ENCODE measurements at places on chromosomes 5 and 9.

GRCh38 chr5:132299917-132300316 is 5.7 kb downstream of the SLC22A4 start:
- H3K36me3 ChIP-seq = no peaks in the 10 kb centered on the region
- H3K27me3 ChIP-seq = peaks cover 13% of the 10 kb centered on the region
- DNase-seq = no peak
- H3K4me1 ChIP-seq = no peaks in the 10 kb centered on the region
- H3K4me3 ChIP-seq = no peak overlapping the region
- H3K27ac ChIP-seq = no peak overlapping the region

DNA sequence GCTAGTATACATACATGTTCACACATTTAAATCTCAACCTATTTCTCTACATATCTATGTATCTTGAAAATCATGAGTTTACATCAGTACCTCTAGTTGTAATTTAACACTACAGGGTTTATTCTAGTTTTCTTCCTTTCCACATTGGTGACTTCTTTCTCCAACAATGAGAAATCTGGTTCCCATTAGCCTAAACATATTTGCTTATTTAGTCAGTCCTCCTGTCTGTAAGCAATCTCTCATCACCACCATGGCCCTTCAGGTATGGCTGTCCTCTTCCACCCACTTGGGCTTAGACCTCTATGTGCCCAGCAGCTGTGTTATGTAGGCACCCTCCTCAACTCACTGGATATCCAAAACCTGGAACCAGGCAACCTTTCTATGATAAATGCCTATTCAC is 8.0 kb upstream of the SPATA31D1 start:
- no peak overlapping the region for H3K4me3 ChIP-seq
- no peaks in the 10 kb centered on the region for H3K27me3 ChIP-seq
- H3K36me3 ChIP-seq = no peaks in the 10 kb centered on the region
- no peak overlapping the region for H3K27ac ChIP-seq

DNA sequence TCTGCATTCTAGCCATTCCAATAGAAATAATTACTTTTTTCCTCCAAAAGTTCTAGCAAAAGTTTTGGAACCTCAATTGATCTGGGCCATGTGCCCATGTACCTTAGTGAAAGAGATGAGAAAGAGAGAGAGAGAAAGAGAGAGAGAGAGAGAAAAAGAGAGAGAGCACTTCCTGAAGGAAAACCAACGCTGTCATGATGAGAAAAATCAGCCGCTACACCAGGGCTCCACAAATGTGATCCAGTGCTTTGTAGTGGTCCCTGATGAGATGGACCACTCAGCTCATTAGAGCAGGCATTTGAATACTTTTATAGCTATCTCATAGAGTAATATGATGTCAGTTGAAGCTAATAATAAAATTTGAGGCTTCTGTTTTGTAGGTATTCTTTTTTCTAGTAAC is 7.7 kb upstream of the GAS1 start:
- no peak overlapping the region for H3K27ac ChIP-seq
- H3K4me3 ChIP-seq = no peak overlapping the region
- no peaks in the 10 kb centered on the region for H3K36me3 ChIP-seq
- H3K27me3 ChIP-seq = no peaks in the 10 kb centered on the region
- DNase-seq = no peak

DNA sequence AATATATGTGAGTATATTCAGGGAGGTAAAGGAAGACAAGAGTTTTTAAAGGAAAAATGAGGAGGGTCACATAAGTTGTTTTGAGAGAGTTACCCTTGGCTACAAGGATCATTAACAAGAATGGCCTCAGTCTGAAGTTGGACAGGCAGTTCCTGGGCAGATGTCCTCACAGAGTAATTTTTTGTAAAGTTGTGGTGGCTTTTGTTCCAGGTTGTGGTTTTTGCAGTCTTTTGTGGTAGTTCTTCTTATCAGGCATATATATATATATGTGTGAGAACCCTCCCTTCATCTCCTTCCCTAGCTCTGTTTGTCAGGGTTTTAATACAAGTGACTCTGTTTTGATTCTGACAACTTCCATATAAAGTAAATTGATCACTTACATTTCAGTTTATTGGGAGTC is 60.0 kb downstream of the CSNK1G3 start:
- H3K4me3 ChIP-seq = no peak overlapping the region
- no peaks in the 10 kb centered on the region for H3K4me1 ChIP-seq
- H3K27ac ChIP-seq = no peak overlapping the region
- no peaks in the 10 kb centered on the region for H3K36me3 ChIP-seq

DNA sequence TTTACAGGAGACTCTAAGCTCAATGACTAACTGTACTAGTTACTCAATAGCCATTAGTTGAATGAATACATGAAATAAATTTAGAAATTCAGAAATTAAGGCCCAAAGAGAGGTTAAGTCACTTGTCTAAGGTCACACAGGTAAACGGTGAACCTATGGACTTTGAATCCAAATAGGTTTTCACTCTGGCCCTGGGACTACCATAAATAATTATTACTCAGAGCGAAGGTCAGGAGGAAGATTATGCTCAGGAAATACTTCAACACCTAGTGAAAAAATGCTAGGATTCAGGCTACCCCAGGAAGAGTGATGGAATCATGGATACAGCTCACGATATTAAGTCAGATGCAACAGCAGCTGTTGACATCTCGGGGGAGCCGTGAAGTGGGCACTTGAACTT is 417.4 kb downstream of the GABRG2 start:
- no peak overlapping the region for H3K27ac ChIP-seq
- no peaks in the 10 kb centered on the region for H3K4me1 ChIP-seq
- no peaks in the 10 kb centered on the region for H3K36me3 ChIP-seq
- DNase-seq = no peak
- no peaks in the 10 kb centered on the region for H3K27me3 ChIP-seq
- no peak overlapping the region for H3K4me3 ChIP-seq

GRCh38 chr5:129377504-129377903 is 82.6 kb upstream of the ADAMTS19 start:
- DNase-seq = no peak
- no peak overlapping the region for H3K27ac ChIP-seq
- H3K36me3 ChIP-seq = no peaks in the 10 kb centered on the region
- H3K27me3 ChIP-seq = no peaks in the 10 kb centered on the region
- no peaks in the 10 kb centered on the region for H3K4me1 ChIP-seq

DNA sequence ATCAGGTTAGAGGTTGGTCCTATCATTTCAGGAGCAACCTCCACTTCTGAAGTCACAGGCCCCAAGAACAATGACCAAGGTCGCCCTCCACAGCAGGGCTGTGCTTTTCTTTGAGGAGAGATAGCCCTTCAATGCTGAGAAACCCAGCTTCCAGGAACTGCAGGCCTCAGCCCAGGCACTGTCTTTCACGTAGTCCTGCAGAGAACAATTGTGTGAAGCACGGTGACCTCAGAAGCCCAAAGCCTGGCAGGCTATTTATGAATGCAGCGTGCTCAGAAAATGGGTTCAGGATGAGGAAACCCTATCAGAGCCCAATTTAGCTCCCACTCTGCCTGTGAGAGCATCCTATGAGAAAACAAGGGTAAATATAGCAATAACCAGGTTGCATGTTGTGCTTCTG is 388.3 kb downstream of the PLK2 start:
- H3K27me3 ChIP-seq = no peaks in the 10 kb centered on the region
- H3K4me3 ChIP-seq = no peak overlapping the region
- H3K4me1 ChIP-seq = no peaks in the 10 kb centered on the region
- no peak for DNase-seq
- no peaks in the 10 kb centered on the region for H3K36me3 ChIP-seq
- H3K27ac ChIP-seq = no peak overlapping the region

GRCh38 chr9:27352457-27353165 is 55.7 kb upstream of the EQTN start:
- H3K4me1 ChIP-seq = peaks cover 4% of the 10 kb centered on the region
- H3K27ac ChIP-seq = no peak overlapping the region
- H3K36me3 ChIP-seq = peaks cover 2% of the 10 kb centered on the region
- H3K4me3 ChIP-seq = no peak overlapping the region

GRCh38 chr5:52673495-52673894 is 114.2 kb upstream of the ITGA1 start:
- no peak for DNase-seq
- no peaks in the 10 kb centered on the region for H3K27me3 ChIP-seq
- H3K27ac ChIP-seq = no peak overlapping the region

GRCh38 chr9:15572200-15572770 is 19.4 kb downstream of the CCDC171 start:
- H3K27ac ChIP-seq = no peak overlapping the region
- no peak for DNase-seq
- no peaks in the 10 kb centered on the region for H3K4me1 ChIP-seq
- H3K36me3 ChIP-seq = no peaks in the 10 kb centered on the region
- H3K4me3 ChIP-seq = no peak overlapping the region

DNA sequence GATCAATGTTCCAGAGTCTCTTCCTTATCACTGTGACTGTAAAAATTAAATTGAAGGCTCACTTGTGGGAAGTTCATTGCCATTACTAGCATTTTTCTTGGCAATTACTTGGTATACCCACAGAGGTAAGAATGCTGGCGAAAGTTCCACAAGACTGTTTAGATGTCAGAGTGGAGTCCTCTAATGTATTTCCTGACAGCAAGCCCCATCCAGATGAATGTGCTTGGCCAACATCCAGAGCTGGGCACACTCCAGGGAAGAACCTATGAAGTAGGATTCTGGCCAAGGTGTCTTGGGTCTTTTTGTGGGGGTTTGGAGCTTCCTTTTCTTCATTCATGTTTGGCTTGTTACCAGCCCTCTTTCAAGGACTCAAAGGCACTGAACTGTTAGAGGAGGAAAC is 473.6 kb downstream of the DMAC1 start:
- H3K27me3 ChIP-seq = no peaks in the 10 kb centered on the region
- no peaks in the 10 kb centered on the region for H3K4me1 ChIP-seq
- H3K27ac ChIP-seq = no peak overlapping the region
- H3K36me3 ChIP-seq = no peaks in the 10 kb centered on the region

GRCh38 chr5:144004146-144004545 is 166.3 kb downstream of the YIPF5 start:
- no peak for DNase-seq
- H3K27ac ChIP-seq = no peak overlapping the region
- H3K36me3 ChIP-seq = peaks cover 1% of the 10 kb centered on the region
- H3K4me3 ChIP-seq = no peak overlapping the region
- no peaks in the 10 kb centered on the region for H3K27me3 ChIP-seq

- no peaks in the 10 kb centered on the region for H3K27me3 ChIP-seq
- H3K36me3 ChIP-seq = no peaks in the 10 kb centered on the region
- no peaks in the 10 kb centered on the region for H3K4me1 ChIP-seq
- H3K4me3 ChIP-seq = no peak overlapping the region
Measured at GRCh38 chr5:159440235-159440634, 109.9 kb upstream of the IL12B start.

GRCh38 chr5:169431386-169431785 is 130.4 kb upstream of the SLIT3 start:
- 0 out of 2 replicates have a peak, but pooled peaks cover 3% of the 10 kb centered on the region for H3K4me1 ChIP-seq
- H3K27ac ChIP-seq = no peak overlapping the region
- H3K36me3 ChIP-seq = no peaks in the 10 kb centered on the region
- no peak for DNase-seq
- no peak overlapping the region for H3K4me3 ChIP-seq
- H3K27me3 ChIP-seq = no peaks in the 10 kb centered on the region

- no peaks in the 10 kb centered on the region for H3K27me3 ChIP-seq
- DNase-seq = no peak
- no peaks in the 10 kb centered on the region for H3K36me3 ChIP-seq
- H3K4me3 ChIP-seq = no peak overlapping the region
- H3K4me1 ChIP-seq = no peaks in the 10 kb centered on the region
Measured at GRCh38 chr9:22054076-22054475, 45.0 kb upstream of the CDKN2B start.

DNA sequence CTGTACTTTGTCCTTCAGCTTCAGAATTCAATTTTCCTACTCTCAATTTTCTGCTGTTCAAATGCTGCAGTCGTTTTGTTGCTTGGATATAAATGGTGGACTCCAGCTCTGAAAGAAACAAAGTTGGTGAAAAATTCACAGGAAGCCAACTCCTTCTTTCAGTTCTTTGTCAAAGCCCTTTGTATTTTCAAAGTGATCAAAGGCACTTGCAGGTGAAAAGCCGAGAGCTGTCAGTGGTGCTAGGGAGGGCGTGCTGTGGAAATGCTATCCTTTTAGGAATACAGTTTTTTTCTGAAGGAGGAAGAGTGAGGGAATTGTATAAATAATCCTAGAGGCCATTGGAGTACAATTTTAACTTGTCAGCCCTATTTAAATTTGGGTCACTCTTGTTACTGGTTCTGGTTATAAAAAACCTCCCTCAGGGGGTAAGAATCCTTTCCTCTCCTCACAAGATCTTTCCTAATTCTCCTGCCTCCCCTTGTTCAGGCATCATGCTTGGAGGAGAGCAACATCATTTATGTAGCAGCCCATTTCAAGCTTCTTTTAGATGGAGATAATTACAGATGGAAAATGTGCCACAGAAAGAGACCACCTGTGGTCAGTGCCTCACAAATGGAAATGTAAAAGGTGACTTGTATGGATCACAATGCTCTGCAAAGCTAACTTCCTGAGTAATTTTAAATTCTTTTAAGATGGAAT is 62.5 kb upstream of the GHR start:
- H3K36me3 ChIP-seq = no peaks in the 10 kb centered on the region
- peak; percentile 43 for DNase-seq
- H3K4me3 ChIP-seq = peak overlapping the region; percentile 27
- H3K27me3 ChIP-seq = no peaks in the 10 kb centered on the region
- H3K27ac ChIP-seq = no peak overlapping the region

GRCh38 chr5:135186662-135187522 is 152.9 kb upstream of the PITX1 start:
- peaks cover 7% of the 10 kb centered on the region for H3K27me3 ChIP-seq
- no peak overlapping the region for H3K4me3 ChIP-seq
- peaks cover 10% of the 10 kb centered on the region for H3K4me1 ChIP-seq
- H3K27ac ChIP-seq = no peak overlapping the region
- peak; percentile 34 for DNase-seq
- H3K36me3 ChIP-seq = no peaks in the 10 kb centered on the region

DNA sequence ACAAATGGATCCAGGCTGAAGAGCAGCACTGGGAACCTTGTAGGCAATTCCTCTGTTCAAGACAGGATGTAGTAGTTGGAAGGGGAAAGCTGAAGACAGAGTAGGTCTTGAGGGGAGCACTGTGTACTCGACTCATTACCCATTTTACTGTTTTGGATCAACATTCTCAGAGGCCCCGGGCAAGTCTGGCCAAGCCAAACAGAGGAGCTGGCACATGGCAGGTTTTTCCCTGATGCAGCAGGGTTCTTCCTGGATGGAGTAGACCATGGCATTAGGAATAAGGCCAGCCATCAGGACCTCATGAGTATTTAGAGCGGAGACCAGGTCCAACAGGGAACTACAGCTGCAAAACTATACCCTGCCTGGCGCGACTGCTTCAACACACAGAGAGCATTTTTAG is 4.4 kb downstream of the SVEP1 start:
- no peak overlapping the region for H3K4me3 ChIP-seq
- peaks cover 5% of the 10 kb centered on the region for H3K4me1 ChIP-seq
- peaks cover 17% of the 10 kb centered on the region for H3K27me3 ChIP-seq
- DNase-seq = no peak
- no peaks in the 10 kb centered on the region for H3K36me3 ChIP-seq
- H3K27ac ChIP-seq = no peak overlapping the region

All from H1 (cell line).